Stimulated activated CD8-positive, alpha-beta memory T cell treated with anti-CD3 and anti-CD28 coated beads, Interleukin-4, amount 100 ng/mL, for 48 hours (primary cell): ENCODE measurements at places on chromosomes 11 and 22.

- DNase-seq, result no peak
Observed at GRCh38 chr11:19738124-19738523, 25.5 kb downstream of the NAV2 start.

GRCh38 chr22:39718206-39718605 lies 147.7 kb downstream of the CACNA1I start:
- DNase-seq, result no peak

GRCh38 chr11:16958833-16959232 lies 55.4 kb downstream of the PLEKHA7 start:
- no peak for DNase-seq

DNA sequence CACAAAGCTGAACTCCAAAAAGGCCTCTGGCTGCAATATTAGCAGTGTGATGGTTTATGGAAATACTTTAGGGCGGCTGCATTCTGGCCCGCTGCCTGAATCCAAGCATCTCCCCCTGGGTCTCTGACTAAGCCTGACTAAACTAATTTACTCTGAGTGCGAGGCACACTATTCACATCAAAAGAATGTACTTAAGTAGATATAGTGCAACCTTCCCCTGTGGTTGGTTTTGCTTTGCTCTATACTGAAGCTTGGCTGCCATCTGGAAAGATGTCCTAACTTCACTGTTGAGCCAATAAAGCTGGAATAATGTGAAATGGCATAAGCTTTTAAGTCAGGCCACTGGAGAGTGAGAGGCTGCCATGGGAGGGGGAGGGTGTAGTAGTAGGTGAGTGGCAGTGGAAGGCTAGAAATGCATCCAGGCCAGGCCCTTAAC lies 321.6 kb downstream of the AASDHPPT start:
- DNase-seq, result no peak

GRCh38 chr11:111352231-111352746 lies 26.8 kb downstream of the POU2AF1 start:
- no peak for DNase-seq

DNA sequence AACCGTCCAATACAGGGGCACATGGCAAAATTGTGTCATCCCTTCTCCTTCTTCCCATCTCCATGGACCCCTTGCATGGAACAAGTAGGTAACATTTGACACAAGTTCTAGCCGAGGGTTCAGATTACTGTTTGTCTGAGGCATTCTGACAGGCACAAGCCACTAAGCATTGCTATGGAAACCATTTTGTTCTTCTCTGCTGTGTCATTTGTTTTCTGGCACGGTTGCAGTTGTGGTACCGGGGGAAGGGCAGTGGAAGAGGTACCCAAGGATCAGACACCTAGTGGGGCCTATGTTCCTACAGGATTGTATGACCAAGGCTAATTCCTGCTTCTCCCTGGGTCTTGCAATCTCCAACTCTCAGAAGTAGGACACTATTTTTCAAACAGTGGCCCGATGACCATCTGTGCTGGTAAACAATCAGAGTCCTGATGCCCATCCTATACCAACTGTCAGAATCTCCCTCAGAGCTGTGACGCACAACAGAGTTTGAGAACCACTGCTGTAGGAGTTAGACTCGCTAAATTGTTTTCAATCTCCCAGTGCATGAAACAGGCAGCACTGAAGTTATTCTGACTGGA lies 69.3 kb downstream of the KCNC1 start:
- DNase-seq, result no peak

- no peak for DNase-seq
Observed at GRCh38 chr11:707817-708420, 1.9 kb downstream of the EPS8L2 start.

GRCh38 chr11:8959546-8960166 lies 4.6 kb downstream of the TMEM9B start:
- no peak for DNase-seq

GRCh38 chr11:130103296-130103814 lies 33.7 kb downstream of the APLP2 start:
- DNase-seq, result no peak

GRCh38 chr11:36619502-36619901 lies 21.5 kb upstream of the RAG2 start:
- DNase-seq, result no peak

- no peak for DNase-seq
Observed at GRCh38 chr22:36279219-36279666, 26.3 kb downstream of the APOL1 start.

GRCh38 chr11:114970927-114971645 lies 292.8 kb downstream of the NXPE2 start:
- no peak for DNase-seq

DNA sequence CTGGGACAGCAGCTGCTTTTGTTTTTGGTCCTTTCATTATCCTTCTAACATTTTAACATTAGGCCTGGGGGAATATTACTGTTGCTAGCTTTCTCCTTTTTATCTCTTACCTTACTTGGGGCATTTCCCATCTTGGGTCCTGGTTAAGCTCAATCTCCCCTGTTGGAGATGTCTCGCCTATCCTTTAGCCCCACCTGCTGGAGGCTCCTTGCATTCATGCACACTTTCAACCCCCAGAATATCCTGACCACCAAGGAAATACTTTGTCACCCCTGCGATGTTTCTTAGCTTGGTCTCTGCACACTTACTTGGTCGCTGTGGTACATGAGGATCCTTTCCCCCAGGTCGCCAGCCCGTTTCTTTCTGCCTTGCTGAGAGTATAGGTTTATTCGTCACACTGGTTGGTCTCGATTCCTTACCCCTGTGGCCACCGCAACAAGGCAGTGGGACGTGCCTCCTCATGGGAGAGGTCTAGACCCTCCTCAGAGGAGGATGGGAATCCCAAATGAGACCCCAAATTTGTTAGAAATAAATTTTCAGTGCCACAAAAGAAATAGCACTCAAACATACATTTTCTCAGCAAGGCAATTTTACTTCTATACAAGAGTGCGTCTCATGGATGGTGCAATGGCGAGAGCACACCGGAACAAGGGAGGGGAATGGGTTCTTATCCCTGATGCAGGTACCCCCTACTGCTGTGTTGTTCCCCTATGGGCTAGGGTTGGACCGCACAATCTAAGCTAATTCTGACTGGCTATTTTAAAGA lies 5.4 kb upstream of the TXN2 start:
- peak; percentile 77 for DNase-seq

DNA sequence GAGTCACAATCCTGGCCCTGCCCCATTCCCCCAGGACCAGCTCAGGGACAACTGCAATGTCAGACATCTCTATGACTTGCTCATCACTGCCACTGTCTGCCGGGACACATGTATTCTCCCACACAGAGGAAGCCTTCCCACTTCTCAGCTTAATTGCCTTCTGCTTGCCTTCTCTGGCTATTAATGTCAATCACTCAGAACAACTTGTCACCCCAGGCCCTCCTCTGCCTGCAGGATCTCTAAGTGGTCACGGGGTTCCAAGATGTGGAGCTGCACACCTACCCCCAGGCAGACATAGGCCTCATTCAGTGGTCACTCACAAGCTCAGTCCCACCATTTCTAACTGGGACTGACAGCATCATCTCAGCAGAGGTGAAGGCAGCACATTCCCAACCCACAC lies 15.1 kb downstream of the PLEKHA7 start:
- no peak for DNase-seq

DNA sequence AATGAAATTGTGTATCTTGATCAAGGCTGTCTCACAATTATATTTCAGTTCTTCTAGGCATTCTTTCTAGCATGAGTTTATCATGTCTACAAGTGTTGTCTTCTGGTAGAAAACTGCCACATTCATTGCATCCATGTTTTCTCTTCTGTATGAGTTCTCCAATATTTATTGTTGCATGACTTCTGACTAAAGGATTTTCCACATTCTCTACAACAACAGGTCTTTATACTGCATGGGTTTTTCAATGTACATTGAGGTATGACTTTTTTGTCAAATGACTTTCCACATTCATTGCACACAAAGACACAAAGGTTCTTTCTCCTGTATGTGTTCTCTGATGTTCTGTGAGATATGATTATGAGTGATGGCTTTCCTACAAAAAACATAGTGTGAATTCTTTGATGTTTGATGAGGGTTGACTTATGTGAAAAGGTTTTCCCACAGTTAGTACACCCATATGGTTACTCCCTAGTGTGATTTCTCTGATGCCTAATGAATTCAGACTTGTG lies 890.6 kb upstream of the CNTN5 start:
- no peak for DNase-seq

GRCh38 chr11:66291706-66292542 lies at the start of gene TMEM151A:
Gene TMEM151A (plus strand): TSS chr11:66291894. CDS start chr11:66292014, 120 bp downstream.
- DNase-seq, result no peak

DNA sequence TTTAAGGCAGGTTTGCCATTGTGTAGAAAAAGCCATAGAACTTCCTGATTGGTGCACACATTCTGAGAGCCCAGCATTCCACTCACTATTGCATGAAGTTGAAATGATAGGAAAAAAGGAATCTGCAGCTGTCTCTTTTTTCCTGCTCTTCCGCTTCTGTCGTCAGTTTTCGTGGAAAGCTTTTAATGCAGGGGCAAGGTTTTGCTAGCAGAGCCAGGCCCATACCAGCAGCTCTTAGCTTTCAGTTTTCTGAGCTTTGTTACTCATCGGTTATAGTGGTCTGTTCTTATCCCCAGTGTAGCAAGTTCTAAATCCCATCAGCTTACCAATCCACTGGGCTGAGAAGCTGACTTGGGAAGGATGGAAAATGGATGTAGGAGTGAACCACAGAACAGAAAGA lies 162.9 kb upstream of the TTC12 start:
- DNase-seq, result no peak

- DNase-seq, result no peak
Observed at GRCh38 chr22:25120761-25121212, 78.9 kb upstream of the CRYBB3 start.

DNA sequence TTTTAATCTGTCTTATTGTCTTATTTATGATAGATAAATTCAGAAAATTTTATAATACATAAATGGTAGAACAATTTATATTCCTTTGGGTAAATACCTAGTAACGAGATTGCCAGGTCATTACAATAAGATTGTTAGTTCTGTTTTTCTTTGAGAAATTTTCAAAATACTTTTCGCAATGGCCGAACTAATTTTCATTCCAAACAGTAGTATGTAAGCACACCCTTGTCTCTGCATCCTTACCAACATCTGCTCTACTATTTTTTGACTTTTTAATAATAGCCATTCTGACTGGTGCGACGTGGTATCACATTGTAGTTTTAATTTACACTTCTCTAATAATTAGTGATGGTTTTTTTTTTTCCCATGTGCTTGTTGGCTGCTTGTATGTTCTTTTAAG lies 351.4 kb upstream of the LUZP2 start:
- DNase-seq, result no peak

DNA sequence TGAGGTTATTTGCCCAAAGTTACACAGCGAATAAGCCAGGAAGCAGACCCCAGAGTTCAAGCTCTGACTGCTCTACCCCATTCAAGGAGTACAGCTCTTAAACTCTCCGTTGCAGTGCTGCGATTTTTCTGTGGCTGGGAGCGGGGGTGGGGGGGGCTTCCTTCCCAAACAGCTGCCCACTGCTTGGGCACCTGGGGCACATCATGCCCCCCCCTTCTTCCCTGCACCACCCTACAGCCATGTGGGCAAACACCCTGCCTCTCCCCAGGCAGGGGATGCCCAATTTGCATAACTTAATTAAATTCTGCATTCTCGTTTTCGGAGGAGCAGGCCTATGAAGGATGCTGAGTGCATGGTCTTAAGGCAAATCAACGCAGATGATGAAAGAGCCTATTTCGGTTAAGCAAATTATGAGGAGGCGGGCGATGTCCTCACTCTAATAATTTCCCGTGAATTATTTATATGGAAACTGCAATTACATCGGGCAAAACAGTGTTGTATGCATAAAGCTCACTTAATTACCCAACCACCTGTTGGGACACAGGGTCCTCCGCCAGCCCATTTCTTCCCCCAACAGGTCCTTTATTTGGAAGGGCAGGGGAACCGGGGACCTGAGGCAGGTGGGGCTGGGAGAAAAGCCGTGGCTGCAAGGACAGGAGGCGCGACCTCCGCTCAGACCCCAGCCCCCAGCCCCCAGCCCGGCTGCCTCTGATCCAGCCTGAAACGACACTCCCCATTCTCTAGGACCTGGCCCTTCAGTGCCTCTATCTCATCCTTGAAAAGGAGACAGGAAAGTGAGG lies 610.5 kb downstream of the BUD13 start:
- no peak for DNase-seq

- no peak for DNase-seq
Observed at GRCh38 chr11:114262681-114263512, 33.3 kb upstream of the NNMT start.

GRCh38 chr11:121248496-121248895 lies 44.1 kb upstream of the SC5D start:
- no peak for DNase-seq

DNA sequence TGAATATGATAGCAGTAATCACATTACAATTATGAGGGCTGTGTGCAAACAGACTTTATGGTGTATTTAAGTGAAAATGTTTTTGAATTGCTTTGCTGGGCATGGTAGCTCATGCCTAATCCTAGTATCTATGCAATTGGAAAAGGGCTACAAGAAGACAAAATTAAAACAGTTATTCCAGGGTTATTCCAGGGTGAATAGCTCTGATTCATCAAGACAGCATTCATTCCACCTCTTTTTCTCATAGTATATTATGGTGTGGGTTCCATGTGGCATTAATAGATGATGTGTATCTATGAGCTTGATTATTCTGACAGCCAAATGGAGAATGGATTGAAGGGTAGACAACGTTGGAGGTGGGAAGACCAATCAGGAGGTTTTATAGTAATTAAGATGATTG lies 12.1 kb upstream of the SIDT2 start:
- DNase-seq, result no peak

GRCh38 chr11:68295271-68295670 lies 17.1 kb upstream of the LRP5 start:
- no peak for DNase-seq

DNA sequence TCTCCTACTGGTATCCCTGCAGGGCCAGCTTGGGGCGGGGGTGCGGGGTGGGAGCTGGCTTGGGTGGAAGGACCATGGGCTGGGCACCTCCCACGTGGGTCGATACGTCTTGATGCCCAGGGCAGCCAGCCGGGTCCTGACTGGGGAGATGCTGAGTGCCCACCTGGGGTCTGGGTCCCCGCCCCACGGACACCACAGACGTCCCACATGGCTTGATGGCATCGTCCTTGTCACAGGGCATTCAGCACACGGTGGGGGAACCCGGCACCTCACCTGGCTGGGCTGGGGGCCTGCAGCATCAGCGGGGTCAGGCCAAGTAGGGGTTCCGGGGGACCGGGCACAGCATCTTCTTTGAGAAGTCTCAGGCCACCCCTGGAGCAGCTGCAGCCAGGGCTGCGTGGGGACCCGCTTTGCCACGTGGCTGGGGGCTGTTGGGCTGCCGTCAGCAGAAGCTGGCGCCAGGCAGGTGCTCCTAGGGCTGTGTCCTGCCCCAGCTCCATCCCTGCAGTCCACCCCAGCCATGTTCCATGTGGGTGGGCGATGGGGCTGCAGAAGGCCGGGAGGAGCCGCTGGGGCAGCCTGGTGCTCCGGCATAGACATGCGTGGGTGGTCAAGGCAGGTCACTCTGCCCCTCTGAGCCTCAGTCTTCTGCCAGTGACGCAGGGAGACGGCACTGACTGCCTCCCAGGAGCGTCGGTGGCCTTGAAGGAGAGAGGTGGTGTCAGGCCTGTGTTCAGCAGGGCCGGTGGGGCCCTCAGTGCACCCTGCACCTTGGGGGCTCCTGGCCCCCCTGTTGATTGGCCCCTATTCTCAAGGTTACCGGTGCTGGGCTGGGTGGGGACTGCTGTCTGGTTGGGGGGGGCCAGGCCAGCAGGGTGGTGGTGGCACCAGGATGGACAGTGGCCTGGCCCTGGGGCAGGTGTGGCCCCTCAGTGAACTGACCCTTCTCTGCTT lies 8.4 kb downstream of the SELENOO start:
- peak; percentile 23 for DNase-seq
